ENCODE measurements at places on chromosomes 5 and 9. TPM values are rescaled to one million over a fixed set of nuclear protein-coding genes. Genes with fewer than 3 reads are reported as not detected.
A peak's percentile ranks its signal among the peaks of the same experiment; 100 is the strongest.

DNA sequence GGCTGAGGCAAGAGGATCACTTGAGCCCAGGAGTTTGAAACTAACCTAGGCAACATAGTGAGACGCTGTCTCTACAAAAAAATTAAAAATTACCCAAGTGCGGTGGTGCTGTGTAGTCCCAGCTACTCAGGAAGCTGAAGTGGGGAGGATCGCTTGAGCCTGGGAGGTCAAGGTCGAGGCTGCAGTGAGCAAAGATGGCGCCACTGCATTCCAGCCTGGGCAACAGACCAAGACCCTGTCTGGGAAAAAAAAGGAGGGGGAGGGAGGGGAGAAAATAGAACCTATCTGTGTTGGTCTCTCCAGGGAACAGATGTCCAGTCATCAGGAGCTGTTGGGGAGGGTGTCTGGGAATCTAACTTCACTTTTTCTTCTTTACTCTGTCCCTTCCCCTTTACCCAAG lies 24.3 kb downstream of the MAT2B start:
- peaks cover 50% of the 10 kb centered on the region for H3K27me3 ChIP-seq
- no peak overlapping the region for H3K27ac ChIP-seq
- no peak overlapping the region for H3K4me3 ChIP-seq
- DNase-seq: no peak
- no peaks in the 10 kb centered on the region for H3K36me3 ChIP-seq

Gene UBE2QL1
- total RNA-seq: not detected

GRCh38 chr5:79020861-79021561 lies 35.9 kb upstream of the ARSB start:
- H3K27me3 ChIP-seq: no peaks in the 10 kb centered on the region
- DNase-seq: peak; percentile 38
- no peak overlapping the region for H3K27ac ChIP-seq
- H3K4me3 ChIP-seq: no peak overlapping the region
- no peaks in the 10 kb centered on the region for H3K4me1 ChIP-seq

Gene PTTG1
- total RNA-seq: 272 TPM

Gene HEMGN
- total RNA-seq: not detected

GRCh38 chr5:12522116-12522515 lies 617.9 kb upstream of the CTNND2 start:
- peak; percentile 17 for DNase-seq
- no peak overlapping the region for H3K27ac ChIP-seq
- no peaks in the 10 kb centered on the region for H3K36me3 ChIP-seq
- H3K4me3 ChIP-seq: no peak overlapping the region
- H3K27me3 ChIP-seq: no peaks in the 10 kb centered on the region
- H3K4me1 ChIP-seq: peaks cover 7% of the 10 kb centered on the region

Gene F2RL1
- 34.6 TPM for total RNA-seq

- no peak overlapping the region for H3K4me3 ChIP-seq
- no peaks in the 10 kb centered on the region for H3K4me1 ChIP-seq
- no peak for DNase-seq
- no peak overlapping the region for H3K27ac ChIP-seq
- no peaks in the 10 kb centered on the region for H3K27me3 ChIP-seq
Measured at GRCh38 chr5:151132963-151133362, 24.6 kb downstream of the ANXA6 start.

Gene ZDHHC21
- 5.3 TPM for total RNA-seq

GRCh38 chr9:114989600-114990410 lies 59.4 kb upstream of the TNFSF8 start:
- no peaks in the 10 kb centered on the region for H3K36me3 ChIP-seq
- H3K4me3 ChIP-seq: no peak overlapping the region
- H3K27ac ChIP-seq: no peak overlapping the region

GRCh38 chr5:13212886-13213285 lies 731.6 kb downstream of the DNAH5 start:
- no peak overlapping the region for H3K4me3 ChIP-seq
- H3K27ac ChIP-seq: no peak overlapping the region
- H3K36me3 ChIP-seq: no peaks in the 10 kb centered on the region
- no peak for DNase-seq
- no peaks in the 10 kb centered on the region for H3K27me3 ChIP-seq
- H3K4me1 ChIP-seq: no peaks in the 10 kb centered on the region

- no peak overlapping the region for H3K27ac ChIP-seq
- H3K27me3 ChIP-seq: no peaks in the 10 kb centered on the region
- H3K4me3 ChIP-seq: no peak overlapping the region
- peaks cover 14% of the 10 kb centered on the region for H3K36me3 ChIP-seq
Measured at GRCh38 chr5:139371482-139372435, 11.3 kb downstream of the SLC23A1 start.

GRCh38 chr9:101443364-101443771 lies 7.8 kb upstream of the ALDOB start:
- no peaks in the 10 kb centered on the region for H3K36me3 ChIP-seq
- H3K27ac ChIP-seq: no peak overlapping the region
- peaks cover 17% of the 10 kb centered on the region for H3K27me3 ChIP-seq

DNA sequence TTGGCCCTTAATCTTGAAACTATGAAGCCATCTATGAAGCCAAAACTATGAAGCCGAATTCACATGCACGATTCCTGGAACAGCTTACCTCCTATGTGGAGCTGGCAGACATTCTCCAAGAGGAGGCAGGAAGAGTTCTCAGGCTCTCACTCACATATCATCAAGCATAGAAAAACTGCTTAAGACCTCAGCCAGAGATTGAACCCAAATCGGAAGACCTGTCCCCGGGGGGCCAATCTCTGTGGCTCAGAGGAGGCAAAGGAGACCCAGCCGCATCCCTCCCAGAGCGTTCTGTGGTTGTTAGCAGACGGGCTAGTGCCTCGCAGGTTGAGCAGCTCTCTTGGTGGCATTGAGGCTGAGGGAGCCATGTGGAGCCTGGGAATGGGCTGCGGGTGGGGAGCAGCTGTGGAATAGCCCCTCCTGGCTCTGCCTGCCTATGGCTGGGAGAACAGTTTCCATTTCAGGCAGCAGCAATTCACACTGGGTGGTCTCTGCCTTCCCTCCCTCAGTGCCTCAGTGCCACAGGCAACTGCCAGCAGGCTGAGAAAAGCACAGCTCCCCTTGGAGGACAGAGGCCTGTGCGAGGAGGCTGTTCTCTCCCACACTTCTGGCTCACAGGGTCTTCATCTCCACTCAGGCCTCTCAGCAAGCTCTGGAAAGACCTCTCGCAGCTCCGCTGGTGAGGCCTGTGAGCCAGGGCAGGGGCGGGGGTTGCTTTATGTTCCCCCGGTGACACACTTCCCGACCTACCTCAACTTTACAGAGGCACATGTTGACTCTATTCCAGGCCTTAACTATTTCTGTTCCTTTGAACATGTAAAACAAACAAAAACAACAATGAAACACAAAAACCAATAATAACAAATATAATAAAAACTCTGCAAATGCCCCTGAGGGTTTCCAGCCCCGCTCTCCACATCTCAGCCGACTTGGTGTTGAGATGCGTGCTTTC lies 17.4 kb upstream of the TMEM174 start:
- no peaks in the 10 kb centered on the region for H3K27me3 ChIP-seq
- H3K4me1 ChIP-seq: no peaks in the 10 kb centered on the region
- H3K4me3 ChIP-seq: no peak overlapping the region
- no peak for DNase-seq
- no peak overlapping the region for H3K27ac ChIP-seq

DNA sequence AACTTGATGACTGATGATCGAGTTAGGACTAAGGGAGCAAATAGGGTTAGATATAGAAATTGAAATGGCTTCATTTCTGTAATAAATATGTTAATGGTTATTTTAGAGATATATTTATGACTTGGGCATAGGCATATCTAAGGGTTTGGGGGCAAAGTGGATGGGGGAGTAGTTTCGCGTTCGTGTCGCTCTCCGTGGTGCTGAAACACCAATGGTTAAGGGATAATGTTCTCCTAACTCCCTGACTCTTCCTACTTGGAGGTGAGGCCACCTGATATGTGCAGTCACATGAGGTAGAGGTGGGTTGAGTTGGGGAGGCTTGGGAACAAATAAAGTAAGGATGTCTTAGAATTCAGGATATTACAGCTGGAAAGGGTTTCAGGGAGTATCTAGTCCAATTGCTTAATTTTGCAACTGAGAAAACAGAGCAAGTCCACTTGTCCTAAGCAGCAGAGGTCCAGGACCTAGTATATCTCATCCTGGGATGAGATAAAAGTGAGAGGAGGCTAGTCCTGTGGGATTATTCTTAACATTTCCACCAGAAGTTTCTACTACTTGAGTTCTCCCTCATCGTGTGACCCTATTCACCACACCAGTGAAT lies 44.0 kb upstream of the MAP1B start:
- no peaks in the 10 kb centered on the region for H3K27me3 ChIP-seq
- peaks cover 36% of the 10 kb centered on the region for H3K4me1 ChIP-seq
- H3K4me3 ChIP-seq: no peak overlapping the region
- no peaks in the 10 kb centered on the region for H3K36me3 ChIP-seq
- no peak for DNase-seq

- H3K4me1 ChIP-seq: no peaks in the 10 kb centered on the region
- no peak for DNase-seq
- H3K27me3 ChIP-seq: no peaks in the 10 kb centered on the region
Measured at GRCh38 chr9:99999797-100000196, 93.3 kb downstream of the STX17 start.

- H3K4me1 ChIP-seq: peaks cover 18% of the 10 kb centered on the region
- no peak for DNase-seq
- no peaks in the 10 kb centered on the region for H3K27me3 ChIP-seq
- H3K4me3 ChIP-seq: no peak overlapping the region
Measured at GRCh38 chr9:81317223-81317622, 372.1 kb downstream of the TLE1 start.

DNA sequence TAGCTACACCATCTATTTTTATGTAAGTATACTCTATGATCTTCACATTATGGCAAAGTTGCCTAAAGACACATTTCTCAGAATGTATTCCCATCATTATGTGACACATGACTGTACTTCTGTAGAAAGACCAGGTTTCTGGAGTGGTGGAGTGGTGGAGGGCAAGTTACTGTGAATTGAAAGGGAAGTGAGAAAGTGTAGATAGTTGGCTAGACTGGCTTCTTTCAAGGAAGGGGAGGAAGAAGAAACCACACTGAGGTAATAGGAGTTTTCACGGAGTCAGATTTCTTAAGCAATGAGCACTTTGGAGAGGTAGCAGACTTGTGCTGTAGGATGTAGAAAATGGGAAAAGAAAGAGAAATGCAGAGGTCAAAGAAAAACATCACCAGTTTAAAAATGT lies 50.9 kb upstream of the EQTN start:
- no peak for DNase-seq
- H3K27me3 ChIP-seq: no peaks in the 10 kb centered on the region

DNA sequence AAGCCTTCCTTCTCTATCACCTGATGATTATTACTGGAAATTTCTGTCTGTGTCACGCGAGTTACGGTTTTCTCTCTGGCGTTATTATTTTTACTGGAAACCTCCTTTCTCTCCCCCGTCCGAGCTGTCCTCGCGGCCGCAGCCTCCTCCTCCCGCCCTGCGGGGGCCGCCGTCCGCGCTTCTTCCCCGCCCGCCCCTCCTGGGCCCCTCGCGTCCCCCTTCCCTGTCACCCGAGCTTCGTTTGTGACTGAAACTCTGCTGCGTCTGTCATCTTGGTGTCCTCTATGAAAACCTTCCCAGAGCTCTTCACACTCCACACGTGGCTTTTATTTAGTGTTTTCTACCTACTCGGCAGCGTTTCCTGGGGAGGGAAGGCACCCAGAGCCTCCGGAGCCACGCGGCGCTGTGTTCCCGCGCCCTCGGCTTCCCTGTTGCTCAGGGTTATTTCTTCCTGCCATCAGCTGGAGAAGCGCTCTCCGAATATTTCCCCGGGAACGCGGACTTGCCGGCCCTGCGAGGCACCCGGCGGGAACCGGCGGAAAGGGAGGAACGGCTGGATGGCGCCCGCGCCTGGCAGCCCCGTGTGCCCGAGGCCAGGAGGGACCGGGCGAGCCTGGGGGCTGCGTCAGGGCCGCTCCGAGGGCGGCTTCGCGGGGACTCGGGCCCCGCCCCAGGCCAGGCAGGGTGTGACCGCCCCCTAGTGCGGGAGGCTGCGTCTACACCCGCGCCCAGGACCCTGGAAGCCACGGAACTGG lies 33.9 kb downstream of the TRIP13 start:
- 0 out of 2 replicates have a peak, but pooled peaks cover 6% of the 10 kb centered on the region for H3K4me1 ChIP-seq
- H3K4me3 ChIP-seq: no peak overlapping the region
- peaks cover 13% of the 10 kb centered on the region for H3K27me3 ChIP-seq

Gene RORB
- not detected for total RNA-seq

DNA sequence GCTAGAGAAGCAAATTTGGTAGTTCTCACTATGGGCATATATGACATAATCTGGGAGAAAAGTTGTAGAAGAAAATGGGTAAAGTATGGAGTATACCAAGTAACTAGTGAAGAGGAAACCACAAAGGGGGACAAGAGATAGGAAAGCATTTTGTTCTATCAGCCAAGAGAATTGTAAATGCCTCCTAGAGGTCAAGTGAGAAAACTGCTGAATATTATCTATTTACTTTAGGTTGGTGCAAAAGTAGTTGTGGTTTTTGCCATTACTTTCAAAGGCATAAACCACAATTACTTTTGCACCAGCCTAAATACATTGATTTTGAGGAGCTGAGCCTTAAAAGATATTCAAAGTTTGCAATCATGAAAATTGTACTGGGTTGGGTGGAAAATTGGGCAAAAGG lies 126.7 kb upstream of the GRHPR start:
- no peaks in the 10 kb centered on the region for H3K27me3 ChIP-seq
- H3K4me3 ChIP-seq: no peak overlapping the region
- no peak overlapping the region for H3K27ac ChIP-seq
- H3K4me1 ChIP-seq: peaks cover 7% of the 10 kb centered on the region
- H3K36me3 ChIP-seq: no peaks in the 10 kb centered on the region
- DNase-seq: no peak

GRCh38 chr5:153135411-153135810 lies 355.1 kb upstream of the GRIA1 start:
- H3K36me3 ChIP-seq: no peaks in the 10 kb centered on the region
- H3K27me3 ChIP-seq: no peaks in the 10 kb centered on the region
- no peak for DNase-seq
- H3K27ac ChIP-seq: no peak overlapping the region
- H3K4me3 ChIP-seq: no peak overlapping the region
- no peaks in the 10 kb centered on the region for H3K4me1 ChIP-seq

DNA sequence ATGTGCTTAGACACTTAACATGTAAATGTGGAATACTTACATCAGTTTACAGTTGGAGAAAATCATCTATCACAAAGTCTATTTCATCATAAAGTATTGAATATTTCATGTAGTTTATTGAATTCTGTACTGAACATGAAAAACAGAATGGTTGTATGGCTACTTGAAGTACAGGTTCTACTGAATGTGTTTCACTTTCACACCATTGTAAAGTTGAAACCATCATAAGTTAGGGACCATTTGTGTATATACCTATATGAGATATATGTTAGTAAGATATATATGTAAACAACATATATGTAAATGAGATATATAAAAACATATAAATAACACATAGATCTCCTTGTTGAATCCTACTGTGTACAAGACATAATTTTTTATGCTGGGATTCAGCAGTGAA lies 63.0 kb upstream of the TAF11L2 start:
- H3K4me3 ChIP-seq: no peak overlapping the region
- no peak for DNase-seq
- H3K4me1 ChIP-seq: no peaks in the 10 kb centered on the region
- no peak overlapping the region for H3K27ac ChIP-seq
- peaks cover 14% of the 10 kb centered on the region for H3K27me3 ChIP-seq
- H3K36me3 ChIP-seq: no peaks in the 10 kb centered on the region

DNA sequence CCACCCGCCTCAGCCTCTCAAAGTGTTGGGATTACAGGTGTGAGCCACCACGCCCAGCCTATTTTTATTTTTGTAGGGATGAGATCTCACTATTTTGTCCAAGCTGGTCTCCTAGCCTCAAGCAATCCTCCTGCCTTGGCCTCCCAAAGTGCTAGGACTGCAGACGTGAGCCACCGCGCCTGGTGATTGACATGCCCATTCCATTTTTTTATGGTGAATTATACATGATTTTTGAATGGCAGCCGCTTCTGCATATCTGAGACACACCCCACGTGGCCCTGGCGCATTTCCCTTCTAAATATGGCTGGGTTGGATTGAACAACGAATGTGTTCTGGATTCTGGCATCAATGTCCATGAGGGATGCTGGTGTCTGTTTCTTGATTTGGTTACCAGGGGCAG lies 22.7 kb downstream of the PLPP7 start:
- DNase-seq: no peak
- no peaks in the 10 kb centered on the region for H3K36me3 ChIP-seq
- peak overlapping the region; percentile 71 for H3K27ac ChIP-seq
